ENCODE measurements at places on chromosomes 4 and X.

DNA sequence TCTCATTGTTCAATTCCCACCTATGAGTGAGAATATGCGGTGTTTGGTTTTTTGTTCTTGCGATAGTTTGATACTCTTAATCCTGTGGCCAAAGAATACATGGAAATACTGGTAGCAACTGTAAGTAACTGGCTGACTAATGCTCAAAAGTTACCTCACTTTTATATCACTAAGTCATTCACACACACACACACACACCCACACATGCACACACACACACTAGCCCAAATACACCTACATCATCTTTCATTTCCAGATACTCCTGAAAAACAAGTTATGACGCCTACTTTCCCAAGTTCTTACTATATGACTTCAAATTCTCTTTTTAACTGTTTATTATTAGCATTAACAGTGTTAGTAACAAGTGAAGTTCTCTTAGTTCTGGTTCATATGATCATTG, 101.3 kb downstream of the DCHS2 start:
- DNase-seq = no peak

GRCh38 chr4:44845309-44845708, 119.0 kb upstream of the GNPDA2 start:
- no peak for DNase-seq

- DNase-seq = no peak
These were observed 17.8 kb downstream of the CAMK2D start for GRCh38 chr4:113743690-113744089.

GRCh38 chr4:101419336-101420135, 72.2 kb upstream of the PPP3CA start:
- DNase-seq = no peak

- no peak for DNase-seq
These were observed 133.7 kb upstream of the NDP start for GRCh38 chrX:44106864-44107263.

All from iPS DF 19.7 (cell line).